ENCODE measurements at places on chromosomes 16 and 17.

- DNase-seq: no peak
These were observed 35.2 kb downstream of the MPHOSPH6 start for GRCh38 chr16:82134846-82135245.

- no peak for DNase-seq
These were observed 72.1 kb upstream of the CIBAR2 start for GRCh38 chr16:85184404-85184803.

- DNase-seq: no peak
These were observed 24.9 kb downstream of the KIAA0513 start for GRCh38 chr16:85052536-85052935.

DNA sequence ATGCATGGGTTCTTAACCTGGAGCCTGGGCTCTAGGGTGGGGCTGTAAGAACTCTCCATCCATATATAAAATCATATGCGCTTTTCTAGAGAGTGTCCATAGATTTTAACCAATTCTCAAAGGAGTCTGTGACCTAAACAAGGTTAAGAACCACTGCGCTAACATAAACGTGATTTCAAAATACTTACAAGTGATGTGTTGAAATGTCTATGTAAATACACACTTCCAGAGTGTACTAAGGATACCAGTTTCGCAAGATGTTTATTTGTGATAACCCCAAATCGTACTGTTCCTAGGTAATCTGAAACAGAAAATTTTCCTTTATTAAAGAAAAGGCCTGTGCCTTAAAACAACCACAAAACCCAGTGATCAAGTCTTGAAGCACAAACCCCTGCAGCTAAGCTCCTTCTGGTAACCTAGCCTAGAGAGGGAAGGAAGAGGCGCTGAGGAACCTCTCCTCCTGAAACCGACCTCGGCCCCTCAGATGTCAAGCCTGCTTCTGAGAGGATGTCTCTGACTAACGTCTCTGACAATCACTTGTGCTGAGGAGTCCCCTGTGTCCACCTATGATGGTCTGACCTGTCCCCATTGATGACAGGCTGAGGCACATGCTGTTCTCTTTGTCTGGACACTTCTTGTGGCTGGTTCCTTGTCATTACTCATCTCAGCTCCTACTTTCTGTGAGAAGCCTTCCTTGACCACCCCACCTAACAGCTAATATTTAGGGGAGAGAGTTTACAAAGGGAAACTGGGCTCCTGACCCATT, 32.2 kb downstream of the SNN start:
- DNase-seq: no peak

DNA sequence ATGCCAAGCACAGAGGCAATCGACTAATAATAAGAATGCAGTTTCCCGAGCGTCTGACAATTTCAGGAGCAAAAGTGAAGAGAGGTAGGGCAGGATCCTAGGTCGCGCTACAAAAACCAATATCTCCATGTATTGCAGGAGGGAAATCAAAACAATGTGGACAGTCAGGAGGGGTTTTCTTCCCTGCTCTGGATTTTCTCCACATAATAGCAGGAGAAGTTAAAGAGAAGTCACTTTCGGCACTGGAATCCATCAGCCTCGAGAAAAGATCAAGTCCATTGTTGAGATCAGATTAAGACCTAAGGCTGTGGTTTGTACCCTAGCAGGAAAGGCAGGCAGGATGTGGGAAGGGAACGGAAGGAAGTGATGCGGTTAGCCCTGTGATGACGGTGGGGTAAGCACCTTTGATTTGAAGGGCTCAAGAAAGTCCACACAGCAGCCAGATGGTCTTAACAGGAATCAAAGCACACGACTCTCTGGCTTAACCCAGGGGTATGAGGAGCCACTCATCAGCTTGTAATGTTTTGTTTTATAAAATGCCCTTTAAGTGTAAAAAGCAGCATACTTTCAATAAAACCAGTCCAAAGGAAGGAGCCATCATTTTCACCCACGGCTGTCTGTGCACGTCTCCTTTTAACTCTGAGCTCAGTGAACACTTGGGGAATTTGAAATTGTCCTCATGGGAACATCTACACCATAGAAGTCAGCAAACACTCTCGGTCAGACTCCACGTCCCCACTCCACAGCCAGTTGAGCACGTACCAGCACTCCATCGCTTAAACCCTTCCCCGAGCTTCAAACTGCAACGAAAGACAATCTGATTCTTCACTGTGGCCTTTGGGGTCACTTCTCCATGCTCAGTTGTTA, 15.8 kb upstream of the AKTIP start:
- peak; percentile 94 for DNase-seq

DNA sequence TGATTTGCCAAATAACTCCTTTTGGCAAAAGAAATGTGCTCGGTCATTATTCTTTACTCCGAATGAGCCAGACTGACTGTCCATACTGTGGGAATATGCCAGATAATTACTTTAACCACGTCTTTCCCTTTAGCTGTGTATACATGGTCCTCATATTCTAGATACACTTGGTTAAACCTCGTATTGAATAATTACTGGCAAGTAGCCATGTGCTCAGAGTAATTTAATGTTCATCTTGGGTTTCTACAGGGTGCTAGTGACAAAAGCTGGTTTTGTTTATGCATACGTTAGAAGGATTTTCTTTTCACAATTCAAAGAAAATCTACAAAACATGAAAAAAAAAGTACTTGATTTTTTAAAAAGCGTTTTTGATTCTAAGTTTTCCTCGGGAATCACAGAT, 540.3 kb downstream of the KCNJ2 start:
- no peak for DNase-seq

DNA sequence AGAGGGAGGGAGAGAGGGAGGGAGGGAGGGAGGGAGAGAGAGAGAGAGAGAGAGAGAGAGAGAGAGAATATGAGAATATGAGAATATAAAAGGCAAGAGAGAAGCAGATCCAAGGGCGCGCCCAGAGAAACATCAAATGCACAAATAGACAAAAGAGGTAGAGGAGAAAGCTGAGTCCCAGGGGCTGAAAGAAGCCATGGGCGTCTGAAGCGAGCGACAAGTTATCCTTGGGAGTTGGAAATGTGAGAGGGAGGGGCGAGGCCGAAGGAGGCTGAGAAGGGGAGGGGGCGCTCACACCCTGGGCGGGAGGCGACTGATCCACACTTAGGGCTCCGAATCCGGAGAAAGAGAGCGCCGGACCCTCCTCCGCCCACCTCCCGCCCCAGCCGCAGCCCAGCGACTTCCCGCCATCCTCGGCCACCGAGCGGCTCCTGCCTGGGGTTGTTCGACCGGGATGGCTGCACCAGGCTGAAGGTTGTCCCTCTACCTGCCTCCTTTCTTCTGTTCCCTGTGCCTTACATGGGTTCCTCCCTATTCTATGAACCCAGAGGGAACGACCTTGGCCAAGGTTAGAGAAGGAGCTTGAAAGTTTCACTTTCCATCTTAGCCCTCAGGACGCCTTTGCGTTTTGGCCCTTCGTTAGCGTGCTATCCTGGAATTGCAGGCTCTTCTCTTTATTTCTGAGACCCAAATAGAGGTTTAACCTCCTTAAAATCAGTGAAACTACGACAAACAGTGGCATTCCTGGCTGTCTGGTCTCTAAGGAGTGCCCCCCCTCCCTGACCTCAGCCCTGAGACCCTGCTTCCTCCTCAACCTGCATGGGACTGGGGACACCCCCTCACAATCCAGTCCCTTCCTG, 21.2 kb upstream of the HOXB9 start:
- no peak for DNase-seq

- DNase-seq: no peak
These were observed 13.8 kb downstream of the KCNG4 start for GRCh38 chr16:84226026-84226425.

Data from activated CD4-positive, alpha-beta T cell treated with anti-CD3 and anti-CD28 coated beads, Interleukin-2, Interleukin-6, amounts not matched to agents 100 ng/mL and 50 ng/mL, durations not matched to agents 16 hours and 8 hours (primary cell).